ENCODE measurements at places on chromosomes 5 and 9.

- DNase-seq: no peak
These were observed 43.6 kb upstream of the FYB1 start for GRCh38 chr5:39262981-39263380.

DNA sequence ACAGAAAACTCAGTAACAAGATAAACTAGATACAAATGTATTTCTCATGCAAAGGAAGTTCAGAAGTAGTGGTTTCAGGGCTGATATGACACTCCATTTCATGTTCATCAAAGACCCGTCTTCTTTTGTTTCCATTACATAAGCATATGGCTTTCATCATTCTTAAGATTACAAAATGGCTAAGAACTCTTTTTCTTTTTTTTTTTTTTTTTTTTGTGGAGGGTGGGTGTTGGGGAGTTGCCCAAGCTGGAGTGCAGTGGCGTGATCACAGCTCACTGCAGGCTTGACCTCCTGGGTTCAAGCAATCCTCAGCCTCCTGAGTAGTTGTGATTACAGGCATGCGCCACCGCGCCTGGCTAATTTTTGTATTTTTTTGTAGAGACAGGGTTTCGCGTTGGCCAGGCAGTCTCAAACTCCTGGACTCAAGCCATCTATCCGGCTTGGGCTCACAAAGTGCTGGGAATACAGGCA is 22.0 kb upstream of the PTBP3 start:
- no peak for DNase-seq

DNA sequence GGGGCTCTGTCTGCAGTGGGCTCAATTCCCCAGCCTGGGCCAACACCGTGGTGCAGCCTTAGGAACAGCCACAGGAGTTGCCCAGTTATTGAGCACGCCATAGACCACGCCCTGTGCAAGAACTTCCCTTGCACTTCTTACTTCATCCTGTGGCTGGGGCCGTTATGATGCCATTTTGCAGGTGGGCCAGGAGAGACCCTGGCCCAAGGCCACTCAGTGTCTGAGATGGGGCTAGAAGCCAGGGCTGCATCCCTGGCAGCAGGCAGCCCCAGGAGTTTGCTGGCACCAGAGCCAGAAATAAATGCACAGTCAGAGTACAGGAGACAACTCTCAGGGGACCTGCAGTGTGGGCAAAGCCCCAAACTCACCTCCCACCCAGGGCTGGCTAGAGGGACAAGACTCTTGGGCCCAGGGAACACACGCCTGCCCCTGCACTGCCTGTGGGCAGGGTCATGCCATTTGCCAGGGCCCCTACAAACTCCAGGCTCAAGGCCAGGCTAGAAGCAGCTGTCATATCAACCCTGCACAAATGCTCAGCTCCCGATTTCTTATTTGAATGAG is 6.7 kb downstream of the CORO2A start:
- no peak for DNase-seq

DNA sequence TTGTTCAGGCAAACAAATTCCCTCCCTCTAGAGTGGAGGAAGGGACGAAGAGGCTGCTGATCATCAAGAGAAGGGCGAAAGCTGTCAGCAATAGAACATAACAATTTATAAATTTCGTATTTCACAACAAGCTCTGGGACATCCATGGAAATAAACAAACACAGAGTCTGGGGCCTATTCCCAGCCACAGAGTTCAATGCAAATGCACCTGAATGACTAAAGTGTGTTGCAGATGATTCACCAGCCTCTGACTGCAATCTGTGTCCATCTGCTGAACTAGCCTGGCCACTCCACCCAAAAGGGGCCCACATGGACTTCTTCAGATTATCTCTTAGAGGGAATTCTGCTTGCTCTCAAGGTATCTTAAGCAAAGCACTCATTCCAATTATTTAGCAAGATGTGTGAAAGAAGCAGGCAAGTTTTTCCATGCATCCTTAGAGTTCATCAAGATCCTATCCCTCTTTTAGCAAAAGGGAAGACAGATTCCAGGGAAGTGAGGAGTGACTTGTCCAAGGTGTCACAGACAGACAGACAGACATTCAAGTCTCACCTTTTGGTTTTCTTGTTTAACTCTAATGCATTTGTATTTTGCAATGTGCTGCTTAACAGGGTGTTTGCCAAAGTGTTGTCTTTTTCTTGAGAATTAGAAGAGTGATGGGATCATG is 307.8 kb upstream of the PAPPA start:
- no peak for DNase-seq

DNA sequence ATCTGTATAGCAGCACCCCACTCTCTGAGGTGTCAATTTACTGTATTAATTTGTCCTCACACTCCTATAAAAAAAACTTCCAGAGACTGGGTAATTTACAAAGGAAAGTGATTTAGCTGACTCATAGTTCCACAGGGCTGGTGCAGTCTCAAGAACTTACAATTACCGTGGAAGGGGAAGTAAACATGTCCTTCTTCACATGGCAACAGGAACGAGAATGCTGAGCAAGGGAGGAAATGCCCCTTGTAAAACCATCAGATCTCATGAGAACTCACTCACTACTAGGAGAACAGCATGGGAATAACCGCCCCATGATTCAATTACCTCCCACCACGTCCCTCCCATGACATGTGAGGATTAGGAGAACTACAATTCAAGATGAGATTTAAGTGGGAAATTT is 602.6 kb downstream of the MTRR start:
- DNase-seq: no peak

DNA sequence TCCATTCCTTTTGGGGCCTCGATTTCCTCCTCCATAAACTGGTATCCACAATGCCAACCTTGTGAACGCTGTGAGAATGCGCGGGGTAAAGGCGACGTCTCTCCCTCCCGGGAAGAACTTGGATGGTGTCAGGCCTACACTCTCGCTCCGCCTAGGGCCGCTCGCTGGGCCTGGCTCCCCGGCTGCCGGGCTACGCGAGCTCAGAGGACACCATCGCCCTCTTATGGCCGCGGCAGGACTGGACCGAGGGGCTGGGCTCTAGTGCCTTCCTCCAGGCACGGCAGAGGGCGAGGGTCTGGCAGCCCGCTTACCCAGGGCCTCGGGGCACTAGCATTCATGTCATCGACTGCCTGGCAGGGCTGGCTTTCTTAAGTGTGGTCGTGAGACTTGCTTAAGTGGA is 1.3 kb upstream of the EXOSC2 start:
- DNase-seq: no peak

DNA sequence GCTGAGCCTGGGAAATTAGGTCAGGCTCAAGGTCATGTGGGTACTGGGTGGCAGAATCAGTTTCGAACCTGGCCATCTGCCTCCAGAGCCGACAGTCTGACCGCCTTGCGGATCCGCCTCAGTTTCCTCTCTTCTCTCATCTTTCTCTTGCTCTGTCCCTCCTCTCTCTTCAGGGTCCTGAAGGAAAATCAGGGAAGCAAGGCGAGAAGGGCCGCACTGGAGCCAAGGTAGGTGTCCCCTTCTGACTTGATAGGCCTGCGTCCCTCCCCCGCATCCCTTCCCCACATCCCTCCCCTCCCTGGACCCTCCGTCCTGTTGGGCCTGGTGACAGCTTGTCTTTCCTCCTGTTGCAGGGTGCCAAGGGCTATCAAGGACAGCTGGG is 40.8 kb upstream of the ORM1 start:
- no peak for DNase-seq

GRCh38 chr5:100708645-100709171 is 173.5 kb downstream of the FAM174A start:
- DNase-seq: no peak

- DNase-seq: no peak
These were observed 2.6 kb downstream of the HDAC3 start for GRCh38 chr5:141633871-141634561.

DNA sequence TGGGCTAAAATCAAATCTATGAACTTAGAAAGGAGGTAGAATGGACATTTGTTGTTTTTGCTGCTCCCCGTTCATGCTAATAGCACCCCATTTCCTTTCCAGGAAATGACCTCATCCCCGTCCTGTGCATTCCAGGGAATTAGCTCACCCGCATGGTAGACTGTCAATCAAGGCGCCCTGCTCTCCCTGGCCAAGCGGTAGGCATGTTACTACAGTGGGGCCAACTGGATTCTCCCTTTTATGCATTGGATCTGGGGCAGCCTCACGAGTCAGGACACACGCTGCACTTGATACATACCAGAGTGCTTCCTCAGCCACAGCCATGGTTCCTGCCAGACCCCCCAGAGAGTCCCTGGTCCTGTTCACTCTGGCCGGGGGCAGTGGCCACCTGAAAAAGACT is 111.0 kb upstream of the PTCH1 start:
- DNase-seq: no peak

DNA sequence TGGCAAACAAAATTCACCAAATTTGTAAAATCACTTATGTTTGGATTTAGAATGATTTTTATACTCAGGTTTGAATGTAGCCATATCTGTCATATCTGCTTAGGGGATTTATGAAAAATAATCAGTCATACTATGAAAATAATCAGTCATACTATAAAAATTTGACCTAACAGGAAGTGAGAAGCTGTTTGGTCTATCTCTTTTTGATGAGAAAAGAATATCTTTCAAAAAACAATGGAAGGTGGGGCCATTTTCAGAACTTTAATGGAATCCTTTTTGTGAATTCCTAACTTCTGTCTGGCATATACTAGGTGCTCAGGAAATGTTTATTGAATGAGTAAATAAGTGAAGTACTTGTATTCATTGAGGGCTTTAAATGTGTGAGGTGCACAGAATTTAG is 70.1 kb downstream of the CWC27 start:
- DNase-seq: no peak

GRCh38 chr9:71587576-71588362 is 180.5 kb downstream of the CEMIP2 start:
- no peak for DNase-seq

DNA sequence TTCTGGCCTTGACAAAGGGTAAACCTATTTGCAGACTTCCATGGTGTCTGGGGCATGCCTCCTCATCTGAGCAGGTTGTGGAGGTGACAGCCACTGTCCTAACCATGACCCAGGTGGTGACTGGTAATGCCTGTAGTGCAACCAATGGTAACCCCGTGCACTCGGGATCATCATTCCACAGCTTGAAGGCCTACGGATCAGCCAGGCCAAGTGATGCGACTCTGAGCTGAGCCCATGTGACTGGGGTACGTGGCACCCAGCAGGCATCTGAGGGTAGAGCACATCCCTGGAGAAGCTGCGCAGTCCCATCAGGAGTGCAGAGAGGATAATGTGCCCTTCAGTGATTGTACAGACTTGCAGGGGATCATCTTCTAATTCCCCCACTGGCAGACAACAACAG is 35.0 kb downstream of the DROSHA start:
- DNase-seq: no peak

- no peak for DNase-seq
These were observed 231.4 kb downstream of the GLIS3 start for GRCh38 chr9:4068449-4068848.

- no peak for DNase-seq
These were observed 73.9 kb upstream of the RANBP6 start for GRCh38 chr9:6089300-6089699.

GRCh38 chr5:148388696-148389095 is 4.9 kb downstream of the FBXO38 start:
- no peak for DNase-seq

DNA sequence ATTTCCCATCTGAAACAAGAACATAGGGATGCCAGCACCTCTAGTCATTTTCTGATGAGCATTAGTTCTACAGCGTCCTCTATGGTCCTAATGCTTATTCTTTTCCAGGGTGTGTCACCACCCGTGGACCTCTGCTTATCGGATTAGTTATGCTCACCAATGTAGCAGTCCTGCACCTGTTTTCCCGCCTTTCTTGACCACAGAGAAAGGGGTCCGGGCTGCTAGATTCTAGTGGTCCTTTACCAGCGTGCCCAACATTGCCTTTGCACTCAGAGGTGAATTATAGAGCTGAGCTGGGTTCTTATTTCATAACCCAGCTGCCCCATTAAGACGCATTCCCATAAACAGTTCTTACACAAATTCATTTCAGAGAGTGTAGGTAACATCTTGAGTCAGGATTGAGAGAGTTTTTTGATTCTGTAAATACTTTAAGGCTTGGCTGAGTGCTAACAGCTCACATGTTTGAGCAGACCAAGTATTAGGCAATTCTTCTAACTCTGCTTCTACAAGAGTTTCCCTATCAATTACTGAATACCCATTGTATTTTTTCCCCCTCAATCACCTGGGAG is 2205.1 kb upstream of the C9orf72 start:
- DNase-seq: no peak

- DNase-seq: no peak
These were observed 989 bp upstream of the FBN2 start for GRCh38 chr5:128539038-128539429.

- DNase-seq: no peak
These were observed 9.3 kb downstream of the SLC25A48 start for GRCh38 chr5:135843571-135844337.

All from effector CD4-positive, alpha-beta T cell (primary cell).